ENCODE measurements at places on chromosomes 7 and 10.

DNA sequence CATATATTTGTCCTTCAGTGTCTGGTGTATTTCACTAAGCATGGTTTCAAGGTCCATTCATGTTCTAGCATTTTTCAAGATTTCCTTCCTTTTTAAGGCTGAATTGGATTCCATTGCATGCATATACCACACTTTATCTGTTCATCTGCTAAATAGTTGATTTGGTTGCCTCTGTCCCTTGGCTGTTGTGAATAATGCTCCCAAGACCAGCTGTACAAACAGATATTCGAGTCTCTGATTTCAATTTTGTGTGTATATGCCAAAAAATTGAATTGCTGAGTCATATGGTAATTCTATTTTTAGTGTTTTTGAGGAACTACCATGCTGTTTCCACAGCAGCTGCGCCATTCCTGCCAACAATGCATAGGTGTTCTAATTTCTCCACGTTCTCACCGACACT lies 216.4 kb downstream of the NRG3 start:
- no peak for DNase-seq

DNA sequence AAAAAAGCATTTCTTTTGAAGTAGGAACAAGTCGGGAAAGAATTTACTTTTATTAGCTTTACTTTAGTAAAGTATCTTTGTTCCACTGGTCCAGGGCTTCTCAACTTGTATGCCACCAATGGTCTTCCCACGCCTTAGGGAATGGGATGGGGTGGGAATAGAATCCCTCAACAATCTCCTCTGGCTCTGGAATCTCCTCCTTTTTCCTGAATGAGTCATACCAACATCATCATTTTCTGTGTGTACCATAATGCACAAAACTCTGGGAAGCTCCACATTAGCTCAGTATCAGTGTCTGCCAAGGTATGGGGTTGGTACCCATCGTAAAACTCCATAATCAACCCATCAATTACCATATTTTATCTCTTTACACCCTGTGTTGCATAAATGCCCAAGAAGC lies 159.4 kb upstream of the BMPER start:
- no peak for DNase-seq

DNA sequence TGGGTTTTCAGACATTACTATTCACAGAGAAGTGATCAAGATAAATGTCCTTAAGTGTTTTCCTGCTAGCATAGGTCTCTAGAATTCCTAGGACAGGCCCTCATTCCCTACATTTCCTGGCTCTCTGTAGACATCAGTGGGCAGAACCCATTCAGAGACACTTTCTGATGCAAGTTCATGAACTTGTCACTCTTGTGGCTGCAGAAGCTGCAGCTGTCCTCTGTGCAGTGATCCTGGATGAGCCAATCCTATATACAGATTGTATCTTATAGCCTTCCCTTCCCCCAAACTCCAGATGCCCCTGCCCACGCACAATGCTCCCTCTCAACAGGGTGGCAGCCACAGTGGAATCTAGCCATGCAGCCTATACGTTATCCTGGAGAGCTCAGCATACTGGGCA lies 12.6 kb upstream of the GRB10 start:
- DNase-seq = no peak

DNA sequence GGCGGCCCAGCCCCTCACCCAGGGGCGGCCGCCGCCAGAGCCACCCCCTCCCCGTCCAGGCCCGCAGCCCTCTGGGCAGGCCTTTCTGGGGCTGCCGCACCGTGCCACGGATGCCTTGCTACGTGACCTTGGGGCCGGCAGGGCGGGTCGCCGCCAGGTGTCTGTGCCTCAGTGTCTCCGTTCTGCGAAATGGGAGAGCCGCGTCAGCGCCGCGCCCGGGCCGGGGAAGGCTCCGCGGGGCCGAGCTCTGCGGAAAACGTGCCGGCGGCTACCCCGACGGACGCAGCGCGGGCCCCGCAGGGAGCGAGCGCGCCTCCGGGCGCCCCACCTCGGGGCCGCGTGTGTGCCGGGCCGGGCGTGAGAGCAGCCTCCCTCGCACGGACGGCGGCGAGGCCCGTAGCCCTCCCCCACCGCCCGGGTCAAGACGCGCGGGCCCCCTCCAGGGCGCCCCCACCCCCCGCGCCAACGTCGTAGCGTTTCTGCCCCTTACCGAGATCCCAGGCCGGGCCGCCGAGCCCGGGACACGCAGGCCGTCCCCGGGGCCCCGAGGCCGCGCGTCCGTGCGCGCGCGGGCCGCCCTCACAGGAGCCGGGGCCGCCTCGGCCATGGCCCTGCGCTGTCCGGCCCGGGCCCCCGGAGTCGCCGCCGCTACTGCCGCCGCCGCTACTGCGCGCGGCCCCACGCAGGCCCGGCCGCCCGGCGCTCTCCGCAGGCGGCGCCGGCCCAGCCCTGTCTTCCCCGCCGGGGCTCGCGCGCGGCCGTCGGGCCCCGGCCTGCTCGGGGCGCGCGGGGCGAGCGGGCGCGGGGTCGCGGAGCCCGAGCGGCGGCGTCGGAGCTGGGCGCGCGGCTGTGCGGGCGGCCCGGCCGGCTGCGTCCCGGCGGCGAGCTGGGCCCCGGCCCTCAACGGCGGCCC lies 1.1 kb downstream of the ZNF777 start:
- no peak for DNase-seq
